Activated CD8-positive, alpha-beta memory T cell treated with anti-CD3 and anti-CD28 coated beads, Interleukin-2, amount 10 ng/mL, durations not matched to agents 7 days and 5 days (primary cell): ENCODE measurements at places on chromosomes 16 and 17. TPM values are rescaled to one million over a fixed set of nuclear protein-coding genes. Genes with fewer than 3 reads are reported as not detected.

DNA sequence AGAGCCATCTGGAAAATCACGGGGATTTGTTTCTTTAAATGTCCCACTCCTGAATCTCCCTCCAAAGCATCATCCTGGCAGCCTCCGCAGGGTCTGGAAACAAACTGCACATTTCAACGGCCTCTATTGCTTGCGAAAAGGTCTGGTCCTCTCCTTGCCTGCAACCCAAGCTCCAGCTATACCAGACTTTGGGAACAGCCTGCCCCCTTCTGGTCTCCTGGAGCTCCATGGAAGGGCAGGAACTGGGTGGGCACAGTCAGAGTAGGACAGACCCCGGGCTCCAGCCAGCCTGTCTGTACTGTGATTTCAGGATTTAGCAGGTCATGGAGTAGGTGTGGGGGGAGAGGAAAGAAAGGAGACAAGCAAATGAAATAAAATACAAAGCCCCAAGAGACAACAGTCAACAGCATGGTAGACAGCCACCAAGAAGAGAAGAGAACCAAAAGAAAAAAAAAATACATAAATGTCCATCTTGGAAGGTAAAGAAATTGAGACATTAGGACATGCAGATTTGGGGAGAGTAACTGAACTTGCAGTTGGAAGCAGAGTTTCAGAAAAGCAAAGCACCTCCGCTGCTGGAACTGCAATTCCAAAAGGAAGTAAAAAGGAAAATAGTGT lies 2.7 kb downstream of the XYLT1 start:
- DNase-seq, result peak; percentile 64

The TCAP gene
- 1.1 TPM for total RNA-seq

DNA sequence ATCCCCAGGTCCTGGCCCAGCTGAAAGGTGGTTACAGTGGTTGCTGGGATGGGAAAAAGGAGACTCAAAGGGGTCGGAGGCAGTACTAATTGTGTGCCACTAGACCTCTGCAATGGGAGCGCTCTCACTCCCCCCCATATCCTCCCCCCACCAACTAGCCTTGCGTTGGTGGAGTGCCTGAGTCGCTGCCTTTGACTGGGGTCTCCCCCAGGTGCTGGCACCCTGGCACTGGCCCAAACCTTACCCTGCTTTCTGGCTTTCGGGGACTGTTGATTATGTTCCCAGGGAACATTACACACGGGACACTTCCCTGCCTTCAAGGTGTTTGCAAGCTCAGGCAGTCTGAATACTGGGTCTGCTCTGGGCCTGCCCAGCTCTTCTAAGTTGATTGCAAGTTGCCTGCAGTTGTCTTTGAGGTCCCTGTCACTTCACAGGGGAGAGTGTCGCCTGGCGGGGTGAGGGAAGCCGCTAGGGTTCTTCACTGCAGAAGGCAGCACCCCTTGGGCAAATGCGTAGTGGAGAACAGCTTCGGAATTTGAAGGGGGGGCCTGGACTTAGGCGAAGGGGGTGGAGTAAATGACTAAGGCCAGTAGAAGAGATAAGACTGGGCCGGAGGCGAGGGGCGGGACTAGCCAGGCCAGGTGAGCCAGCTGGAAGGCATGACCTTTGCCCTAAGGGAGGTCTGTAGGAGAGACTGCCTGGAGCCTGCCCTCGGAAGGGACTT lies 98.0 kb downstream of the RAB11FIP4 start:
- no peak for DNase-seq

DNA sequence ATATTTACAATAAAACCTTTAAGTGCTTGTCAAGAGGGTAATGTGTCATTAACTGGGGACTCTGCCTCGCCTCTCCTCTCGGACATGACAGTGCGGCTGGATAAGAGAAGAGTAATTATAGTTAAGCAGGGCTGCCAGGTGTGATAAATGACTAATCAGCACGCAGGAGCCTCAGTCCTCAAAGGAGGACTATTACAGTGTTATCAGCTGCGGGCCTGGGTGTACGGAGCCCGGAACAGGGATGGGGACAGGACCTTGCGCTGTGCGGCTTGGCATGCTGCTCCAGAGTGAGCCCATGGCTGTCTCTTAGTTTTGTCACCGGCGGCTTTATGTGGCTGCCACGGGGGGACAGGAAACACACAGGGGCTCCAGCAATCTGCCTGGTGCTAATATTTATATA lies 607.2 kb downstream of the MAF start:
- DNase-seq, result no peak

The OR4D1 gene
- 0.29 TPM for total RNA-seq

DNA sequence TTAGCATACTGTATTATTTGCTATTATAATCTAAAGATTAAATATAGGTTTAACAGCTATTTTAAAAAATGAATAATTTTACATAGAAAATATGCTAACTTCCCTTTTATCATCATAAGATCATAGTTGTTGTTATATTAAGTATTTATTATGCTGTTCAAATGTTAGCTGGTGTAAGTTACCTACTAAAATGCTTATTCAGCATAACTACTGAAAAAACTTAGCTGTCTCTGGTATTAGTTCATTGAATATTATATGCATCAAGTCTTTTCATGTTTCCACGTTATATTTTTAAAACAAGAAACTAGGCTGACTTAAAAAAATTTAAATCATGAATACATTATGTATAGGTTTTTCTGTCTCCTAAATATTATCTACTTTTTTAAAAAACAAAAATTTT lies 62.6 kb downstream of the NETO2 start:
- DNase-seq, result no peak
